ENCODE measurements at places on chromosomes 4 and X. TPM values are rescaled to one million over a fixed set of nuclear protein-coding genes. Genes with fewer than 3 reads are reported as not detected.
A peak's percentile ranks its signal among the peaks of the same experiment; 100 is the strongest.

DNA sequence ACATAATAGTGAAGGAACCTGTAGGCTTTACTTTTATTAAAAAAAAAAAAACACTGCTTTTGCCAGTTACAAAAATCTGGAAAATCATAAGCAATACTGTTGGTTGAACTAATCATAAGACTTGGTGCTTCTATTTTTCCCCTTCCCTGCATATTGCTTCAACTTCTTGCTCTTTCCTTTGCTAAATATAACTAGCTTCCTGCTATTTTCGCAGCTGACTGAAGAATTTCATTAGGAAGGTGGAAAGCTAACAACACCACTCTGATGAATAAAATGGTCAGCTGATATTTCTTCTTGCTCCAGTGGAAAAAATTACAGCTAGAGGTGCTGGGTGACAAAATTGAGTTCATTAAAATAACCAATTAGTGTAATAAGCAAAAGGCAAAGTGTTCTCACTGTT, 39.3 kb downstream of the MEPE start:
- H3K27ac ChIP-seq, result no peak overlapping the region
- H3K36me3 ChIP-seq, result no peaks in the 10 kb centered on the region
- H3K4me1 ChIP-seq, result peaks cover 7% of the 10 kb centered on the region
- H3K4me3 ChIP-seq, result no peak overlapping the region
- no peak for DNase-seq

DNA sequence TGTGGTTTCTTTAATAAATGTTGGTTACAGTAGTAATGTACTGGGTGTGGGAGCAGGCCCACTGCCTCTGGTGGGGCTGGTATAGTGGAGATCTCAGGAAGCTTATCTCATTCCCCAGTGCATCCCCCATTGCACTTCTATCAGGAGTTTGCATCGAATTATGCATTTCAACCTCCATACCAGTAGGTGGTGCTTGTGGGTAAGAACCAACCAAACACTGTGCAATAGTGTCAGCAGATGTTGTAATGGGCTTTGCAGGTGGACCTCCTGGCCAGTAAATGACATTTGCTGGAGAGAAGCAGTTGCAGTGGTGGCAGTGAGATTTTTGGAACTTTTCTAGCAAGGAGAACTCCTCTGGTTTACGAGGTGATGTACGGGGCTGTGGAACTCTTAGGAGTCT, 150.6 kb downstream of the POU3F4 start:
- no peak overlapping the region for H3K4me3 ChIP-seq
- no peak for DNase-seq
- H3K27ac ChIP-seq, result no peak overlapping the region
- no peaks in the 10 kb centered on the region for H3K4me1 ChIP-seq
- no peaks in the 10 kb centered on the region for H3K27me3 ChIP-seq
- no peaks in the 10 kb centered on the region for H3K36me3 ChIP-seq

GRCh38 chr4:127622921-127623796, 9.6 kb upstream of the INTU start:
- DNase-seq, result peak; percentile 61
- H3K4me3 ChIP-seq, result peak overlapping the region; percentile 21
- no peaks in the 10 kb centered on the region for H3K36me3 ChIP-seq
- no peaks in the 10 kb centered on the region for H3K4me1 ChIP-seq

DNA sequence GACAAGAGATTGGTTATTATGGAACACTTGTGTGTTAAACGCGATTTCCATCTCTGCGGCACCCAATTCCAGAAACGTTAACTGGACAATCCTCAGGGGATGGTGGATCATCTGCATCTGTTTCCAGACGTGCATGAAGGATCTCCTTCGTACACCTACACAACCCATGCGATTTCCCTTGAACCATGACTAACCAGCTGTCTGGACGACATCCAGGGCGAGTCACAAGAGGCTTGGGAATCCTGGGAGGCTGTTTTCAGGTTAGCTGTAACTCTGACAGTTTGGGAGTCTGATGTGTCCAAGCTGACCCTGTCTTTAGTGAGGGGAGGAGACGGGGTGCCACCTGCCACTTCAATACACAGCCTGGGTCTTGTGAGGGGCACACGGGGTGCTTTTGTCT, 84.5 kb downstream of the GATB start:
- no peak overlapping the region for H3K4me3 ChIP-seq
- H3K27ac ChIP-seq, result no peak overlapping the region
- DNase-seq, result peak; percentile 44
- no peaks in the 10 kb centered on the region for H3K36me3 ChIP-seq
- no peaks in the 10 kb centered on the region for H3K27me3 ChIP-seq
- H3K4me1 ChIP-seq, result peaks cover 5% of the 10 kb centered on the region

DNA sequence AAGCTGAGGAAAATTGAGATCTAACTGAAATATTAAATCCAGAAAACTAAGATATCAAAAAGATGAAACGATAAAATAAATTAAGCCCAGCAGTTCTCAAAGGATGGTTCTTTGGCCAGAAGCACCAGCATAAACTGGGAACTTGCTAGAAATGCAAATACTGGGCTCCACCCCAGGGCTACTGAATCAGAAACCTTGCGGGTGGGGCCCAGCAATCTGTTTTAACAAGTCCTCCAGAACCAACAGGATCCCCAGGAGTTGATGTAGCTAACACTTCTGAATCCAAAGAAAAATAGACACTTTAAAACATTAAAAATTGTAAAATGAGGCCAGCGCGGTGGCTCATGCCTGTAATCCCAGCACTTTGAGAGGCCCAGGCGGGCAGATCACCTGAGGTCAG, 14.1 kb upstream of the TMEM154 start:
- H3K4me1 ChIP-seq, result no peaks in the 10 kb centered on the region
- no peaks in the 10 kb centered on the region for H3K27me3 ChIP-seq
- no peak for DNase-seq
- H3K4me3 ChIP-seq, result no peak overlapping the region
- no peaks in the 10 kb centered on the region for H3K36me3 ChIP-seq

BCAP31 gene
- total RNA-seq, result 183 TPM

GRCh38 chr4:87419578-87420249, 2.7 kb upstream of the NUDT9 start:
- H3K27ac ChIP-seq, result no peak overlapping the region
- H3K27me3 ChIP-seq, result no peaks in the 10 kb centered on the region
- no peak for DNase-seq
- no peaks in the 10 kb centered on the region for H3K36me3 ChIP-seq
- H3K4me3 ChIP-seq, result no peak overlapping the region

PABPC5 gene
- 3.8 TPM for total RNA-seq

FGFBP2 gene
- total RNA-seq, result 0.81 TPM

GRCh38 chr4:76192236-76192635, 21.4 kb downstream of the SCARB2 start:
- H3K27me3 ChIP-seq, result no peaks in the 10 kb centered on the region
- H3K4me3 ChIP-seq, result no peak overlapping the region
- no peak overlapping the region for H3K27ac ChIP-seq
- no peak for DNase-seq
- peaks cover 8% of the 10 kb centered on the region for H3K36me3 ChIP-seq

P2RY8 gene
- total RNA-seq, result 2.4 TPM

NBDY gene
- total RNA-seq, result 17.0 TPM

- peak overlapping the region; percentile 48 for H3K27ac ChIP-seq
- H3K27me3 ChIP-seq, result no peaks in the 10 kb centered on the region
- no peak overlapping the region for H3K4me3 ChIP-seq
- H3K4me1 ChIP-seq, result peaks cover 70% of the 10 kb centered on the region
- H3K36me3 ChIP-seq, result peaks cover 12% of the 10 kb centered on the region
- DNase-seq, result no peak
These were observed 22.2 kb downstream of the JADE1 start for GRCh38 chr4:128831531-128832242.

ADAM29 gene
- not detected for total RNA-seq

RUFY3 gene
- 242 TPM for total RNA-seq

DNA sequence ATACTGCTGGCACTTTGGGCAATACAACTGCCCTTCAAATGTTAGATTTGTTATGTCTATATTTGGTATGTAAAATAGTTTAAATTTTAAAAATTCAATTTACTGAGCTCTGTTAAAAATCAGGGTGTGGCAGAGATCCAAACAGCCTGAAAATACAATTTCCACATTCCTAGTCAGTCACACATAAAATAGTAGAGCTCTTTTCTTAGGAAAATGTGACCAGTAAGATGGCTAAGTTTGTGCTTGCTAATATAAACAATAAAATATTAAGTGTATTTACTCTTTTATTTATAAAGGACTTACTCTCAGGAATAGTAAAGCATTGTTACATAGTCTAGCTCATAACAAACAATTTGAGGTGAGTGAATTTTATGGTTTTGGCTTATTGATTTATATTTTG, 200.2 kb downstream of the DKK2 start:
- H3K4me1 ChIP-seq, result no peaks in the 10 kb centered on the region
- no peaks in the 10 kb centered on the region for H3K27me3 ChIP-seq
- H3K36me3 ChIP-seq, result no peaks in the 10 kb centered on the region
- DNase-seq, result no peak
- peak overlapping the region; percentile 2 for H3K27ac ChIP-seq

- H3K27me3 ChIP-seq, result no peaks in the 10 kb centered on the region
- H3K4me1 ChIP-seq, result no peaks in the 10 kb centered on the region
- H3K27ac ChIP-seq, result no peak overlapping the region
- DNase-seq, result no peak
- H3K36me3 ChIP-seq, result peaks cover 6% of the 10 kb centered on the region
- H3K4me3 ChIP-seq, result no peak overlapping the region
These were observed 44.2 kb downstream of the ABHD18 start for GRCh38 chr4:128009428-128009827.
